ENCODE measurements at places on chromosomes 4 and X.

- DNase-seq, result no peak
These were observed 32.0 kb upstream of the COL25A1 start for GRCh38 chr4:109334129-109335105.

- no peak for DNase-seq
These were observed 85.7 kb downstream of the CLNK start for GRCh38 chr4:10598829-10599228.

GRCh38 chr4:7547368-7548040 lies 112.8 kb upstream of the PSAPL1 start:
- no peak for DNase-seq

DNA sequence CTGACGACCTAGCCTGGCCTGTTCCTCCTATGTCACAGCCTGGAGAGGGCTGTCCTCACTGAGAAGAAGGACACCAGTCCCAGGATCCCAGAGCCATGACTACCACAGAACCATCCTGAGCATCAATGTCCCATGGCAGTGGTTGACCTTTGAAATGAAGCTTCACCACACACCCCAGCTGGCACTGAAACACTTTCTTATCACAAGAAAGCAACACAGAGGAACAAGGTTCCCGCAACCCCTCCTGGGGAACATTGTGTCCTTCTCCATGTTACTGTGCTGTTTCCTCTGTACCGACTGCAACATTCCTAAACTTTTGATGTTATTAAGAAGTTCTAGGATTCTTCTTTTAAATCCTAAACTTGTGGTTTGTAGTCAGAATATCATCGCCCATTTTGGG lies 21.2 kb upstream of the FAM156A start:
- DNase-seq, result no peak

DNA sequence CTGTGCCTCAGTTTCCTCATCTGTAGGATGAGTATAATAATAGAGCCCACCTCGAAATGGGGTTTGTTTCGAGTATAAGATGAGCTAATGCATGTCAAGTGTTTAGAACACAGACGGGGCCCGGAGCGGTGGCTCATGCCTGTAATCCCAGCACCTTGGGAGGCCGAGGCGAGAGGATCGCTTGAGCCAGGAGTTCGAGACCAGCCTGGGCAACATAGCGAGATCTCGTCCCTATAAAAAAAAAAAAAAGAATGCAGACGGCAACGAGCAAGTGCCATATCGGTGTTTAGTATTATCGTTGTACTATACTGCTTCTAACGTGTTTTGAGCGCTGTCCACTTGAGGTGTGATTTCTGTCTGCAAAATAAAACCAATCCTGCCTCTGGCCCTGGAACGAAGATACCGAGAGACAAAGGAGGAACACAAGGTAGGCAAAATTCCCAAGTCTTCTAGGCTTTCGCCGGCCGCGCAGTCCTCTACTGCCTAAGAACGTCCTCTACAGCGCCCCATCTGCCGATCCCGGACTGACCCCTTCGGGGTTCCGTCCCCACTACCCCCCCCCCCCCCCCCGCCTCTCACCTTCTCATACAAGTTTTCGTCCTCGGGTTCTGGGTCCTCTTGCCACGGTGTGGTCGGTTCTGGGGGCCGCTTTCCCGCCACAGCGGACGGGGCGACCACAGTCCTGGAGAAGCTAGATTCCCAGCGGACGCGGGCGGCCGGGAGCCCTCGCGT lies 442 bp downstream of the NDUFB11 start:
- no peak for DNase-seq

DNA sequence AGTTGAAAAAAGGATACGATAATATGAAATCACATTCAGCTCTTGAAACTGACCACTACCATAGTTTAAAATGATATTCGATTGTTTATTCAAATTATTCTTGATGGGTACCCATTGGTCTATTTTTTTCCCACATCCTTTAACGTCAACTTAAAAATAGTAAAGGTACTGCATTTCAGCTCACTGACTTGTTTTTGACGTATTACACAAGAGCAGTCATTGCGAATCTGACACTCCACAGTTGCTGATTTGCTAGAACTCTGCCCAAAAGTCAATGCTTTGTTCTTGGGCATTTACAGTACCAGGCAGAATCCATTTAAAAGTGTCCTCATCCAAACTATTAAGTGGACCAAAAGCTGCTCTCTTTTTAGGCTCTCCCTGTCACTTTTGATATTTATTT lies 1.2 kb upstream of the PDS5A start:
- no peak for DNase-seq

GRCh38 chr4:2843941-2844584 lies 419 bp downstream of the ADD1 start:
- peak; percentile 22 for DNase-seq

DNA sequence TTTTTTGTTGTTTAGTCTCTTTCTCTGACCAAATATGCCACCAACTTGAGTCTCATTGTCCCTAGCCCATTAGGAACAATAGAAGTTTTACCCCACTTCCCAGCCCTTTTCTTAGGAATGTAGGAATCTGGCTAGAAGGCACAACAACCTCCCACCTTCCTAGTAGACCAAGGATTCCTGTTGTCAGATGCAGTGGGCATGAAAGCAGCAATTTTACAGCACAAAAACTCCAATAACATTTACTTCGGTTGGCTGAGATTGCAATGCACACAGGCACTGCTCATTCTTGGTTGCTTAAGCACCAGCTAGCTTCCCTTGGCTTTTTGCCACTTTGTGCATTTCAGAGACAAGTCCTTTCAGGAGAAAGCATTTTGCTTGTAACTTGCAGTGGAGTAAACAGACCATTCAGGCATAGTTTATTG lies 312.8 kb downstream of the TENM3 start:
- no peak for DNase-seq

GRCh38 chr4:147368948-147369347 lies 111.9 kb upstream of the EDNRA start:
- DNase-seq, result no peak

DNA sequence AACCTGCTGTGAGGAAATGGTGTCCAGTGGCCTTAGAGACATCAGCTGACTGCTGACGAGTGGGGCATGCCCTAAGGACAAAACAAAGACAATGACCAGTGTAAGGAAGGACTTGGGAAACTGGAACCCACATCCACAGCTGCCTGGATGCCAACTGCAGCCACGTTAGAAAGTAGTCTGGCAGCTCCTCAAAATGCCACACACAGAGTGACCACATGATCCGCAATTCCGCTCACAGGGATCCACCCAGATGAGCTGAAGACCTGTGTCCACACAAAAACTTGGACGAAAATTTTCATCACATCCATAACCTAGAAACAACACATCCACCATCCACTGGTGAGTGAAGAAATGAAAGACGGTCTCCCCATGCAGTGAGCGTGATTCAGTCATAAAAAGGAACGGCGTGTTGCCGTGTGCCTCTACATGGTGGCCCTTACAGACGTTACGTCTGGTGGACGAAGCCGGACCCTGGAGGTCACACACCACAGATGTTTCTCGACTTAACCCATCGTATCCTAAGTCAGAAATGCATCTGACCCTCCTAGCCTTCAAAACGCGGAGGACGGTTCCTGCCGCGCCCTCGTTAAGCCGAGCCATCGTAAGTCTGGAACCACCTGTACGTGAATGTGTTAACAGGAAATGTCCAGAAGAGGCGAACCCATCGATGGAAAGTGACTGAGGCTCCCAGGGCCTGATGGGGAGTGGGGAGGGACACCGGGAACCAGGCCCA lies 40.6 kb upstream of the MXD4 start:
- DNase-seq, result no peak

GRCh38 chr4:68074397-68074796 lies 55.3 kb downstream of the TMPRSS11F start:
- DNase-seq, result no peak

- DNase-seq, result no peak
These were observed 1328.3 kb downstream of the C4orf33 start for GRCh38 chr4:130424211-130424610.

GRCh38 chrX:103879339-103879738 lies 47.3 kb upstream of the RAB9B start:
- DNase-seq, result no peak

GRCh38 chr4:20839957-20840356 lies 139.7 kb downstream of the PACRGL start:
- no peak for DNase-seq

GRCh38 chr4:143743591-143743990 lies 43.1 kb upstream of the FREM3 start:
- no peak for DNase-seq

DNA sequence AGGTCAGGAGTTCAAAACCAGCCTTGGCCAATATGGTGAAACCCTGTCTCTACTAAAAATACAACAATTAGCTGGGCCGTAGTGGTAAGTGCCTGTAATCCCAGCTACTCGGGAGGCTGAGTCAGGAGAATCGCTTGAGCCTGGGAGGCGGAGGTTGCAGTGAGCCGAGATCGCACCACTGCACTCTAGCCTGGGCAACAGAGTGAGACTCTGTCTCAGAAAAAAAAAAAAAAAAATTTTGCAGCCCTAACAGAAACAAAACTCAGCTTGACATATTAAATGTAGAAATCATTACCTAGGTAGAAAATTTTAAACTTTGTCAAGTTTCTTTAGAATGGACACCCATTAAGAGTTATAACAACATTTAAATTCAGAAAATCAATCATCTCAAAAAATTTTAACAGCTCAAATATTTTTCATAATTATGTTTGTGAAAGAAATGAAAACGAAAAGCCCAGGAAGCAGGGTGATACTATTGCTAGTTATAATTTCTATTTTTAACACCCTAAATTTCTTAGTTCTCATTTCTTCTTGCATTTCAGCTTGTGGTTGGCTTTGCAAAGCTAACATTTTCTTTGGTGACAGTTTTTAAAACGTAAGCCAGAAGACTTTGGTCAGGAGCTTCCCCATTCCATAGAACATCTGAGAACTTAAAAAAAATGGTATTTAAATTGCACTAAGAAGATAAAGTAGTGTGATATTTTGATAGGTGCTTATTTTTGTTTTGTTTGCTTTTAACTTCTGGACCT lies 33.3 kb upstream of the RBBP7 start:
- no peak for DNase-seq

- no peak for DNase-seq
These were observed 398.3 kb upstream of the FAM47C start for GRCh38 chrX:36609616-36610585.

- DNase-seq, result no peak
These were observed 132.4 kb downstream of the GLRA3 start for GRCh38 chr4:174696657-174697056.

DNA sequence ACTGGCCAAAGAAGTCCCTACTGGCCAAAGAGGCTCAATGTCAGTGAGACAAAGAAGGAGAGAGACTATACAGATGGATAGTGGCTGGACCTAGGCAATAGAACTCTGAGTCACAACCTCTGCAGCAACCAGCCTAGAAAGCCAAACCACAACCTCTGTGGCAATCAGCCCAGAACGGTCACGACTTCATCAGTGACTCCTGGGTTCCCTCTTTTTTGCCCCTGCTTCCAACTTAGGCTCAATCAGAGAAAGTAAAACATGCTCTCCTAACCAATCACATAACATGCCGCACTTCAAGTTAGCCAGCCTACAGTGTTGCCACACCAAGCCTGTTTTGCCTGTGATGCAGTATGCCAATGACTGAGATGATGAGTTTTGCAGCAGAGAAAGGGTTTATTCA lies 203.4 kb downstream of the ANAPC10 start:
- no peak for DNase-seq

DNA sequence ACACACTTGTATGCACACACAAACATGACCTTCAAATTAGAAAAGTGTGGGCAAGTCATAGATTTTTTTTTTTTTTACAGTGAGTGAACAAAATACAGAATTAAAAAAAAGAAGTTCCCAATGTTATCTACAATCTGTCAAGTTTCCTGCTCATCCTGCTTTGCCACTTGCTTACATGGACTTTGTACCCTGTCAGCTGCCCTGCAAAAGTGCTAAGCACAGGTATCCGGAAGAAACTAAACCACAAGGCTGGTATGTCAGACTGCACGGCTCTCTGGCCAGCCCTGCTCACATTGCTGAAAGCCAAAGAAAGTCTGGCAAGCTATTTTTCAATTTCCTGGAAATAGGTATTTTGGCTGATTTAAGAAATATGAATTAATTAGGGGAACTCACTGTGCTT lies 38.9 kb upstream of the BCLAF3 start:
- no peak for DNase-seq

DNA sequence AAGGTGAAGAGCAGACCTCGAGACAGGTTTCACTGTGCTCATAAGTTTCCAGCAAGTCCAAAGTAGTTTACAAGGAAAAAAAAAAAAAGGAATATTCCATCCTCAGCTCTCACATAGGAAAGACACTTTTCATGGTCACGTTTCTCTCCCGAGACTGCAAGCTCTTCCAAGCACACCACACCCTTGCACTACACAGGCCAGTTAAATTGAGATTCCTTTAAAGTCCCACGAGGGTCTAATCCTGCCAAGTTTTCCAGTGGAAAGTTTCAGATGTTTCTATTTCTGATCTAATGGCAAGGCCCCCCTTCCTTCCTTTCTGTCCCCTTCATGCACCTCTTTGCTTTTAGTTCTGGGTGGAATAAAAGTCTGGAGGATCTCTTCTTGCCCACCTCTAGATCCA lies 67.9 kb upstream of the PCDH19 start:
- DNase-seq, result no peak

DNA sequence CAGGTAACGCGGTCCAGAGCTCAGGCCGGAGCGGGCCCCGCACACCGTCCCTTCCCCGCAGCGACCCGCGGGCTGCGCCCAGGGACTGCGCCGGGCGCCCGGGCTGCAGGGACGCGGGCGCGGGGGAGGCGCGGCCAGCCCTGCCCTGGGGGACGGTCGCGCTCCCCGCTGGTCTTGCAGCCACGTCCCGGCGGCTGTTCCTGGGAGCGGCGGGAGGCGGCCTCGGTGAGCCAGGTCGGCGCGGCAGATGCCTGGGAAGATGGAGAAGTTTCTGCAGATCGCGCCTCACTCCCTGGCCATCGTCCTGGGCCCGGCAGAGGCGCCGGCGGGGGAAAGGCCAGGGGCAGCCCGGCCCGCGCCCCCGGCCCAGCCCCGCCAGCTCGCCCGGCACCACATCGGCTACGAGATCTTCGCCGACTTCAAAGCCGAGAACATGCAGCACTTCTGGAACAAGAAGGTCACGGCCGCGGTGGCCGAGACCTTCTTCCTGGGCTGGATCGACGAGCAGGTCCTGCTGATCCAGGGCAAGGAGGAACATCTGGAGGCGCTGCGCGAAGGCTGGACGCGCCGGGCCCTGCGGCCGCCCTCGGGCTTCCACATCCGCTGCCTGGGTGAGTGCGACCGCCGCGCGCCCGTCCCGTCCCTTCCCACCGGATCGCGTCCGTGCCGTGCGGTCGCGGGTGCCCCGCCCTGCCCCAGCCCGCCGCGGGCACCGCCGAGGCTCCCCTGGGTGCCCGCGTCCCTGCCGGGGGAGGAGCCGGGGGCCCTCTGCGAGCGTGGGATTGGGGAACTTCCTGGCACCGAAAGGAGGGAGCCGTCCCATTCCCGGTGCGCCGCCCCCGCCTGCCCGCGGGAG lies 107.4 kb upstream of the STOX2 start:
- DNase-seq, result no peak

GRCh38 chr4:108972613-108973283 lies 209.9 kb upstream of the ETNPPL start:
- DNase-seq, result peak; percentile 22

- DNase-seq, result no peak
These were observed 36.9 kb upstream of the FAT1 start for GRCh38 chr4:186760576-186760975.
